Fibroblast of lung (primary cell): ENCODE measurements at places on chromosomes 3 and 15. TPM values are rescaled to one million over a fixed set of nuclear protein-coding genes. Genes with fewer than 3 reads are reported as not detected.

The MYEF2 gene
- 5.3 and 10.2 TPM in 2 replicates for polyA plus RNA-seq

The PRSS50 gene
- not detected in 2 replicates for polyA plus RNA-seq

The IGF2BP2 gene
- polyA plus RNA-seq: 5.5 and 7.1 TPM in 2 replicates

The CCR4 gene
- not detected in 2 replicates for polyA plus RNA-seq

The DLEC1 gene
- 0.02 and 0.05 TPM in 2 replicates for polyA plus RNA-seq

The FILIP1L gene
- polyA plus RNA-seq: 64.5 and 126 TPM in 2 replicates

The TM4SF1 gene
- 301 and 353 TPM in 2 replicates for polyA plus RNA-seq

The WWTR1 gene
- 71.5 and 89.4 TPM in 2 replicates for polyA plus RNA-seq

The CMSS1 gene
- polyA plus RNA-seq: 13.2 and 28.3 TPM in 2 replicates

The RNU5B-1 gene
- polyA plus RNA-seq: not detected in 2 replicates

The ALDH1A2 gene
- 1.1 and 1.8 TPM in 2 replicates for polyA plus RNA-seq

- no peaks in the 10 kb centered on the region for H3K36me3 ChIP-seq
- no peak for DNase-seq
- H3K4me1 ChIP-seq: peaks cover 3% of the 10 kb centered on the region
- no peaks in the 10 kb centered on the region for H3K27me3 ChIP-seq
- H3K4me3 ChIP-seq: no peak overlapping the region
Measured at GRCh38 chr3:11247362-11247761, 24.8 kb upstream of the ATG7 start.

DNA sequence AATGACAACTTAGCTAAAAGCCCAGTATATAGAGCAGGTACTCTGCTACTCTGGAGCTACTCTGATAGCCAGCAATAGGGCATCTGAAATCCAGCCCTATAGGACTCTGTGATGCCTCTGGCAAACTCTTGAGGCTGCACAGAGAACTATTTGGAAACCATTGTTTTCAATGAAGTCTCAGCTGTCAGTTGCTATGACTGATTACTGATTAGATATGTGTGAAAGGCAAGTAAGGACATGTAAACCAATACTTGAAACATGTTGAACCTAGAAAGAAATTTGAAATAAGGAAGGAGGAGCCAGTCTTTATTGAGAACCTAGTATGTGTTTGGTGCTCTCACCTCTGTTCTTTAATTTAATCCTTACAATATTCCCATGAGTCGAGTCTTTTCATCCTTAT lies 40.2 kb upstream of the CRTC3 start:
- no peak overlapping the region for H3K4me3 ChIP-seq
- H3K27ac ChIP-seq: no peak overlapping the region
- H3K36me3 ChIP-seq: peaks cover 13% of the 10 kb centered on the region
- DNase-seq: no peak
- no peaks in the 10 kb centered on the region for H3K27me3 ChIP-seq

DNA sequence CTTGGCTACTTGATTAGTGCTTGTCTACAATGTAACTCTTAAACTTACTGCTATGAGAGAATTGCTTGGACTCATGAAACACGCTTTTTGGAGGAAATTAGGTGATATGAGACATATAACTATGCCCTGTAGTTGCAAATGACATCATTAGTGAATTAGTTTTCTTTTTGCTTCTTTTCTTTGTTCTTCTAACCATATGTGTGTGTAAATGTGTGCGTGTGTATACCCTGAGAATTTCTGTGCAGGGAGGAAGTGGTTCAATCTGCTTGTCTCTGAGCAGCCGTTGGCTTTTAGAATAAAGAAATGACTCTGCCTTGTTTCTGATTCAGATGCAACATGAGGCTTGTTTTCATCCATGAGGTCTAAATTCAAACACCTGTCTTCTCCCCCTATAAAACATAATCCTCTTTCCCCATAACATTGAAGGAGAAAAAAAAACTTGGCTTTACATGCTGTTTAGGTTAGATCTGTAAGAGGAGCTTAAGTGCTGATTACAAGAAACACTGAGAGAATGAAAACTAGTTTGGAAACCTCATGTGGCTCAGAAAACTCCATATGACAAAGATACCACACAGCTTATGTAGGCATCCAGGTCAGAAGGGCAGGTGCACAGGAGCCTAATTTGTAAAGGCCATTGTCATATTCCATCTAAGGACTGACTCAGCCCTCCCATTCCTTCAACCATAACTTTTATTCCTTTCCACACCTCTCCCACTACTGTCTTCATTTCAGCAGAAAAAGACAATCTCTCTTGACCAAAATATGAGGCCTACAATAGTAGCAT lies 30.5 kb upstream of the BLM start:
- no peaks in the 10 kb centered on the region for H3K36me3 ChIP-seq
- DNase-seq: no peak
- H3K4me1 ChIP-seq: peaks cover 2% of the 10 kb centered on the region

- no peaks in the 10 kb centered on the region for H3K36me3 ChIP-seq
- no peak overlapping the region for H3K4me3 ChIP-seq
- no peak overlapping the region for H3K27ac ChIP-seq
Measured at GRCh38 chr3:114861666-114862065, 285.4 kb downstream of the ZBTB20 start.

DNA sequence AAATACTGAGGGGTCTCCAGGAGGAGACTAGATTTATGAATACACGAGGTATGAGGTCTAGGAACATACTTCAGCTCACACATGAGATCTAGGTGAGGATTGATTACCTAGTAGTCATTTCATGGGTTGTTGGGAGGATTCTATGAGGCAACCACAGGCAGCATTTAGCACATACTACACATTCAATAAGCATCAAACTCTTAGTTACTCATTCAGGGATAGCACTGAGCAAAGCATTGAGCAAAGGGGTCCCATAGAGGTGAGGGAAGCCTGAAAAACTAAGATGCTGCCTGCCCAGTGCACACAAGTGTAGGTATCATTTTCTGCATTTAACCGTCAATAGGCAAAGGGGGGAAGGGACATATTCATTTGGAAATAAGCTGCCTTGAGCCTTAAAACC lies 4.5 kb downstream of the CCR5 start:
- H3K4me3 ChIP-seq: no peak overlapping the region
- no peak for DNase-seq
- H3K36me3 ChIP-seq: no peaks in the 10 kb centered on the region
- H3K4me1 ChIP-seq: no peaks in the 10 kb centered on the region

GRCh38 chr3:23805633-23806533 lies at the start of gene UBE2E1:
UBE2E1 (plus strand) TSS chr3:23805955; CDS start chr3:23807270, 1,315 bp downstream.
- no peaks in the 10 kb centered on the region for H3K27me3 ChIP-seq
- H3K4me3 ChIP-seq: peak within 1 kb of the TSS; percentile 69
- H3K36me3 ChIP-seq: no peaks in the 10 kb centered on the region
- DNase-seq: peak; percentile 75

GRCh38 chr3:196140224-196140623 lies 58.3 kb upstream of the TFRC start:
- no peak overlapping the region for H3K27ac ChIP-seq
- no peak for DNase-seq
- H3K4me3 ChIP-seq: no peak overlapping the region
- no peaks in the 10 kb centered on the region for H3K4me1 ChIP-seq
- no peaks in the 10 kb centered on the region for H3K27me3 ChIP-seq

DNA sequence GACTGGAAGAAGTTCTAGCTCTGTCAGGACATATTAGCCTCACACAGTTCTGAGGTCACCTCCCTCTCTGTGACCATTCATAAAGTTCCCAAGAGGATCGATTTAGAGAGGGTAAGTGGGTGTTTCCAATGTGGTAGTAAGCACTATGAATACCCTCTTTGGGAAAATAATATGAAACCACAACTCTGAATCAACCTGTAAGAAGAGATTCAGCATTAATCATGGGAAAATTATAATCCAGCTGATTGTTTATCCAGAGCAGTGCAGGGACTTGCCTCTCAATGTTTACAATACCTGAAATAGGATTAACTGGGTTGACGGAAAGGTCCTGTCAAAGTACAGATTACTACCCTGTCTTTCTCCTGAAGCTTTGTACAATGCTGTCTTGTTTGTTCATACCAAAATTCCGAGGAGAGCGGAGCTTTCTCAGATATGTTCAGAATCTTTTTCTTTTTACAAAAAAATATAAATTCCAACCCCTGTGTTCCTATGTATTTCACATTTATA lies 302.9 kb upstream of the DPPA4 start:
- no peaks in the 10 kb centered on the region for H3K4me1 ChIP-seq
- DNase-seq: no peak
- H3K27ac ChIP-seq: no peak overlapping the region

DNA sequence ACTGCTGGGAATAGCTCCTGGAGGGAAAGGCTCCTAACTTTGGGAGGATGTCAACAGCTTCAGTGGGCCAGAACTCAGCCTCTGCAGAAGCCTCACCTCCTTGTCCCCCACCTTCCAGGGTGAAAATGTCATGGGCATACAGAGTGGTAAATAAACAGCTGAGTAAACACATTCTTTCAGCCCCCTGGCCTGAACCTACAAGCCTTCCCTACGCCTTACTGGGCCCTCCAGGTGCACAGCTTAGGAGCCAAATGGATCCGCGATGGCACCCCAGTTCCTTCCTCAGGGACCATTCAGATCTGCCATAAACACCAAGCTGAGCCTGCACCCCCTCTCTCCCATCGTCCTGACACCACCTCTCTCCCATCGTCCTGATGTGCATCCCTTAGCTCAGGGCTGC lies 126.2 kb upstream of the IGF1R start:
- peaks cover 2% of the 10 kb centered on the region for H3K4me1 ChIP-seq
- no peaks in the 10 kb centered on the region for H3K27me3 ChIP-seq
- no peaks in the 10 kb centered on the region for H3K36me3 ChIP-seq
- no peak overlapping the region for H3K27ac ChIP-seq

DNA sequence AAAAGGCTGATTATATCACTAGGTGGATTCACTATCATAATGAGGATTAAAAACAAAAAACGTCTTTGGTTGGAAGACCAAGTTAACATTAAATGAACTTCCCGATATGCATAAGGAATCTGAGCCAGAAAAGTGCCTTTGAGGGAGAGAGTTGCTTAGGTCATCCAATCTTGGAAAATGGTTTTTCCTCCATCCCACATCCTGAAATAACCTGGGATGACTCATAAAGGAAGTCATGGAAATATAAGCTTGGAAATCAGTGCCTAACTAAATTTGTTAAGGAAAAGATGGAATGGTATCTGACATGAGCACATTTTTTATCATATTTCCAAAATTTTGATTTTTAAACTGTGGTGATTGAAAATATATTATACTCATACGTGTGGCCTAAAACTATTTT lies 66.0 kb downstream of the KBTBD8 start:
- H3K4me1 ChIP-seq: no peaks in the 10 kb centered on the region
- H3K36me3 ChIP-seq: no peaks in the 10 kb centered on the region
- DNase-seq: no peak
- H3K27me3 ChIP-seq: no peaks in the 10 kb centered on the region

DNA sequence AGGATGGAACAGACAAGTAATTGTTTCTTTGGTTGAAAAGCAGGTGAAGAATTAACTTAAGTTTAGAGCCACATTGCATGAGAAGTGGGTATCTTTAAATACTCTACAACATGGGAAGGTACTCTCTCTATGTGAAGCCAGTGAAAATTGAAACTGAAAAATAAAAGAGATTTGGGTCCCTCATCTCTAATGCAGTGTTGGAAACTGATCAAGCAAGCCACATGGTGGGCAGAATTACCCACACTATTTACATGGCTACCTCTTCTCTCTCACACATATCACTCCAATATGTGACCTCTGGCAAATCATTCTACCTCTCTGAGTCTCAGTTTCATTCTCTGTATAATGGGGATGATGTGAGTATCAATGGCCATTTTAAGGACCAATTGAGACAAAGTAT lies 339.0 kb downstream of the IL5RA start:
- DNase-seq: no peak
- no peaks in the 10 kb centered on the region for H3K27me3 ChIP-seq
- H3K4me3 ChIP-seq: no peak overlapping the region
- no peak overlapping the region for H3K27ac ChIP-seq

GRCh38 chr3:150106740-150107428 lies 136.2 kb upstream of the PFN2 start:
- no peaks in the 10 kb centered on the region for H3K27me3 ChIP-seq
- no peaks in the 10 kb centered on the region for H3K36me3 ChIP-seq
- DNase-seq: peak; percentile 91
- H3K4me1 ChIP-seq: peaks cover 17% of the 10 kb centered on the region

- H3K27ac ChIP-seq: no peak overlapping the region
- H3K27me3 ChIP-seq: no peaks in the 10 kb centered on the region
- no peak for DNase-seq
- H3K4me1 ChIP-seq: peaks cover 7% of the 10 kb centered on the region
Measured at GRCh38 chr15:75208501-75209288, 7.0 kb downstream of the C15orf39 start.

GRCh38 chr3:55588146-55588765 lies 101.2 kb upstream of the WNT5A start:
- DNase-seq: no peak
- no peaks in the 10 kb centered on the region for H3K36me3 ChIP-seq
- no peak overlapping the region for H3K4me3 ChIP-seq
- no peak overlapping the region for H3K27ac ChIP-seq

GRCh38 chr3:49709852-49710251 lies 9.6 kb downstream of the AMIGO3 start:
- H3K36me3 ChIP-seq: peaks cover 2% of the 10 kb centered on the region
- H3K27me3 ChIP-seq: no peaks in the 10 kb centered on the region
- no peaks in the 10 kb centered on the region for H3K4me1 ChIP-seq
- DNase-seq: no peak
- no peak overlapping the region for H3K27ac ChIP-seq

DNA sequence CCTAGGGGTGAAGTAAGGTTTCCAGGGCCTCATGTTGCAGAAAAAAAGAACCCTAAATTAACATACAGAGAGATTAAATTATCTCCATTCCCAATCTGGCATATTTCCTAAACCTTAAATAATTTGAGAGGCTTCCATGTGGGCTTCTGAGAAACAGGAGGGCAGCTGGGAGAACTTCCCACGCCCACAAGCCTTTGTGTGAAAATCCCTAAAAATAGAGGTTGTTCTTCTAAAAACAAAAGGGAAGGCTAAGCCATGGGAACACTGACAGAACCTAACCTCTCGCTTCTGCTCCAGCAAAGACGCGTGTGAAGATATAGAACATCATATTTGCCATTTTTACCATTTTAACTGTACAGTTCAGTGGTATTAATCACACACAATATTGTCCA lies 812 bp upstream of the SLC12A8 start:
- no peaks in the 10 kb centered on the region for H3K36me3 ChIP-seq
- DNase-seq: no peak
- no peak overlapping the region for H3K27ac ChIP-seq

GRCh38 chr3:38327335-38328009 lies 19.1 kb upstream of the XYLB start:
- H3K27me3 ChIP-seq: no peaks in the 10 kb centered on the region
- DNase-seq: peak; percentile 80
- no peak overlapping the region for H3K27ac ChIP-seq
- no peaks in the 10 kb centered on the region for H3K4me1 ChIP-seq
- no peak overlapping the region for H3K4me3 ChIP-seq
- no peaks in the 10 kb centered on the region for H3K36me3 ChIP-seq

GRCh38 chr15:65194826-65195547 lies 9.8 kb upstream of the CLPX start:
- H3K27ac ChIP-seq: no peak overlapping the region
- H3K4me1 ChIP-seq: no peaks in the 10 kb centered on the region
- no peaks in the 10 kb centered on the region for H3K36me3 ChIP-seq
- DNase-seq: no peak

- H3K27ac ChIP-seq: no peak overlapping the region
- H3K27me3 ChIP-seq: no peaks in the 10 kb centered on the region
Measured at GRCh38 chr15:39287322-39288195, 293.3 kb upstream of the THBS1 start.
